Stimulated activated CD4-positive, alpha-beta T cell treated with anti-CD3 and anti-CD28 coated beads, Interleukin-4, amount 100 ng/mL, for 24 hours (primary cell): ENCODE measurements at places on chromosomes 7 and 10.
A peak's percentile ranks its signal among the peaks of the same experiment; 100 is the strongest.

- DNase-seq: no peak
Observed at GRCh38 chr10:53489335-53490182, 717.0 kb upstream of the MBL2 start.

GRCh38 chr7:153642989-153643388, 409.2 kb upstream of the DPP6 start:
- no peak for DNase-seq

- DNase-seq: peak; percentile 35
Observed at GRCh38 chr10:46787321-46787615, 124.0 kb upstream of the PTPN20 start.

DNA sequence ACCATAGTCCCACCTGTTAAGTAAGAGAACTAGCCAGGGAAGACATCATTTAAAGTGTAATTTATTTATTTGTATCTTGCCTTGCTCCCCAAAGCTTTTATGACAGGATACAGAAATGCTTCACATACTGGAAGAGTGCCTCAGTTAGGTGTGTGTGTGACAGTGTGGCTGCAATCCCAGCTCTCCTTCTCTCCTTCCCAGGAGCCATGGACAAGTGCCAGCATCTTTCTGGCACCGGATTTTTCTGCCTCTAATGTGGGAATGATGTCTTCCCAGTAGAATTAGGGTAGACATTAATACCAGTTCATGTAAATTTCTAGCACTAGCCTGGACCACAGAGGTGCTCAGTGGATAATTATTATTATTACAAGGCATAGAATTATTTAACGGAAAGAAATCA, 30.3 kb upstream of the ATXN7L1 start:
- no peak for DNase-seq

- DNase-seq: no peak
Observed at GRCh38 chr10:14360961-14361360, 30.2 kb upstream of the FRMD4A start.

- DNase-seq: no peak
Observed at GRCh38 chr10:85061401-85061800, 733.0 kb downstream of the CCSER2 start.

DNA sequence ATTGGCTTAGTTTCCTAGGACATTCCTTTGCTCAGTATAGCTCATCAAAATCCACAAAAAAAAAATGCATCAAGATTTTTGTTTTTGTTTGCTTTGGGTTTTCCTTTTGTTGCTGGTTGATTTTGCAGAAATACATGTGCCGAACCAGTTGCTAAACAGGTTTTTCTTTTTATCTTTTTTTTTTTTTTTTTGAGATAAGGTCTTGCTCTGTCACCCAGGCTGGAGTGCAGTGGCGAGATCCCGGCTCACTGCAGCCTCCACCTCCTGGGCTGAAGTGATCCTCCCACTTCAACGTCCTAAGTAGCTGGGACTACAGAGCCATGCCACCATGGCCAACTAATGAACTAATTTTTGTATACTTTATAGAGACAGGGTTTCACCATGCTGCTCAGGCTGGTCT, 8.3 kb downstream of the CSTF2T start:
- no peak for DNase-seq

DNA sequence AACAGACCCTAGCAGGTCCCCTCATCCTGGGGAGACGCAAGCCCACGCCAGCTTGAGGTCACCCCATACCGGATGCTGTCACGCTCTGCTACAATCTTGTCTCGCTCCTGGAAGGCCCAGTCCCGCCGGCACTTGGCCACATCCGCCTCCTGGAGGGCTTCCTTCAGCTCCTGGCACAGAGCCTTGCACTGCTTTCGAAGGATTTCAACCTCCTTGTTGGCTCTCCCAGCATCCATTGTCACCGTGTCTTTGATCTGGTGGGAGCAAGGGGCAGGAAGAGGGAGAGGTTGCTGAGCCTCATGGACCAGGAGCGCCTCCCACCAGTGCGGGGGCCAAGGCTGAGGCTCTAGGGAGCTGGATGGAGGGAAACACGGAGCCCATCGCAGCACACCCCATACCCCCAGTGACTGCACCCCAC, 90.9 kb downstream of the DLG5 start:
- no peak for DNase-seq
